D341Med (cell line): ENCODE measurements at places on chromosomes 5 and 9.

GRCh38 chr9:21165516-21165915, 944 bp downstream of the IFNA21 start:
- DNase-seq = no peak

- peak; percentile 47 for DNase-seq
These were observed 19.5 kb upstream of the SERINC5 start for GRCh38 chr5:80275347-80275746.

DNA sequence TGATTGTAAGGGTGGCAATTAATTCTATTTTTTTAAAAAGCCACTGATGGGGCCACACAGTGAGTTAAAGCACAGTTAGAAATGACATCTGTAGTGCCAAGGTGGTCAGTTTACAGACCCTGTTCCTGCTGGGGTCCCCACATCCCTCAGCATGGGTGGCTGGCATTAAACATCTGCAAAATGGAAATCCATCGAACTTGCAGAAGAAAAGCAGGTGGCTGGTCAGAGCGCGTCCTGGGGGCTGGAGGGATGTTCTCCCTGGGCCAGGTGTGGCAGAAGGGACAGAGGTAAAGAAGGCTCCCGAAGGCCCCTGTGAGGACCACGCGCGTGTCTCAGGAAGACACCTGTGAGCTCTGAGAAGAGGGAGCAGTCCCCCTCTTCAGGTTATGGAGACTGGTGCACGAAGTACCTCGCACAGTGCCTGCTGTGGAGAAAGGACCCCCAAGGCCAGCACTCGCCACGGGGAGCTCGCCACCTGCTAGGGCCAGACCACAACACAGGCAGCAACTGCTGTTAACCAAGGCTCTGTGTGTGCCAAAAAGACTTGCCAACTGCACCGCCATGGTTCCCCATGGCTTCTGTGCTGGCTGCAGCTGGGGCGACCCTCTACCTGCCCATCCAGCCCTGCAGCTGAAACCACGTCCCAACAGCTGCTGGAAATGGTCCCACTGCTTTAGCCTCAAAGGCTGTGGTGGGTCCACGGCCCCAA, 65.2 kb downstream of the RASGEF1C start:
- DNase-seq = no peak

DNA sequence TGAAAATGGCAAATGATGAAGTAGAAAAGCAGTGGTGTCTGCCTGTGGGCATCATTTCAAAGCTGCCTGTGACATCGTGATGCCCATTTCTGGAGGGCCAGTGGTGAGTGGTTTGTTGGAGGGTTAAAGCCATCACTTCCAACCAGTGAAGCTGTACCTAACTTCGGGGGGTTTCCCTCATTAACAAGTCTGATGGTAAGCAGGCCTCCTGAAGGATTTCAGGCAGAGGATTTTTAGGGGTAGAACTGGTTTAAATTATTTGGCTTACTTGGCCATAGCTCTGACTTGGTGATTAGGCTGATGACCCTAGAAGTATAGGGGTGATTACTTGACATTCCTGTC, 10.7 kb downstream of the TNFAIP8 start:
- no peak for DNase-seq

- DNase-seq = no peak
These were observed 20.6 kb upstream of the OMD start for GRCh38 chr9:92444841-92445240.

GRCh38 chr5:100777680-100778300, 125.3 kb downstream of the ST8SIA4 start:
- no peak for DNase-seq

DNA sequence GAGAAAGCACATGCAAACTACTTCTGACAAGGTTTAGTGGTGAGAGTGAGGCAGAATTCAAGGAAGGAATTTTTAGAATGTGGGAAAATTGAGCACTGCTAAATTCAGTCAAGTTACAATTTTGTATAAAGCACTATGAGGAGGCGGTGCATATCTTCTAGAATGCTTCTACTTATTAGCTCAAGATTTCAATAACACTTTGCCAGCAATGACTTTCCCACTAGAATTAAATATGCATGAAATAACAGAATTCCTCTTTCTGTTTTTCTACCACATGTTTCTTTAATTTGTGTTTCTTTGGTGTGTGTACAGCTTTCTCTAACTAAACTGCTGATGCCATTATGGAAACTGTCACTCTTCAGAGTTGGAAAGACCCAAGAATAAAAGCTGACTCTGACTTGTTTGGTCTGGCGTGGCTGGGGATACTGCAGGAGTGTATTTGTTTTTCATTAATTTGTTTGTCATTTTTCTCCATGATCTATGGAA, 163.5 kb downstream of the ARSB start:
- no peak for DNase-seq

DNA sequence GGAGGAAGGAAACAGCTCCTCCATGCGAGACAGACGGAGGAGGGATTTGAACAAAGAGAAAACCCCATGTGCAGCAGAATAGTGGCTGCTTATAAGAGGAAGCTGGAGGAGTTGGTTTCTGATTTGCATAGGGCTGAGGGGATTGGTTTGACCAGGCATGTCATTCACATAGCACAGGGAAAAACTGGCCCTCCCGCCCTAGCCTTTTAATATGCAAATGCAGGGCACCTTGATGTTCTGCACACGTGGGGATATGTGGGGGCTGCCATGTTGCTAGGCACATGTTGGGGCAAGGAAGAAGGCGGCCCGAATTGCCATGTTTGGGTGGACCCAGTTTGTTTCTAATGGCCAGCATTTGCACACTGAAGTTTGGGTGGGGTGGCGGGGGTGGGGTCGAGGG, 42.2 kb downstream of the OSMR start:
- DNase-seq = no peak
